ENCODE measurements at places on chromosomes 1 and 21.

GRCh38 chr21:26708223-26708800 lies 135.2 kb upstream of the CYYR1 start:
- DNase-seq, result no peak

- DNase-seq, result no peak
These were observed 34.1 kb downstream of the OPTC start for GRCh38 chr1:203528063-203528462.

DNA sequence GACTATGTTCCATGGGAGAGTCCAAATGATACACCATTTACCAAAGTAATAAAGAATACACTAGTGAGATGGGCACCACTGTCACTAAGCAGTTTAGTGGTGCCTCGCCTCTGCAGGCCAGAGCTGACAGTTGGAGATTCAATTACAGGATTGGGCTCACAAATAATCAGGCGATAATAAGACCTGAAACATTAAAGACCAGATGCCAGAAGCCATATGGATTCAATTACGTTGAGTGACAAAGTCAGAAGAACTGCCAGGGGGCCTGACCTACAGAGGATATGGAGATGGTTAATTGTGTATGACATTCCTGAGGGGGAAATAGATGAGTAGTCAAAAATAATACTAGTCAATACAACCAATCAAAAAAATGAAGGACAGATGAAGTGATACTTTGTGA lies 65.2 kb upstream of the ST6GALNAC5 start:
- no peak for DNase-seq

- DNase-seq, result no peak
These were observed 52.4 kb downstream of the PDE9A start for GRCh38 chr21:42705746-42706374.

DNA sequence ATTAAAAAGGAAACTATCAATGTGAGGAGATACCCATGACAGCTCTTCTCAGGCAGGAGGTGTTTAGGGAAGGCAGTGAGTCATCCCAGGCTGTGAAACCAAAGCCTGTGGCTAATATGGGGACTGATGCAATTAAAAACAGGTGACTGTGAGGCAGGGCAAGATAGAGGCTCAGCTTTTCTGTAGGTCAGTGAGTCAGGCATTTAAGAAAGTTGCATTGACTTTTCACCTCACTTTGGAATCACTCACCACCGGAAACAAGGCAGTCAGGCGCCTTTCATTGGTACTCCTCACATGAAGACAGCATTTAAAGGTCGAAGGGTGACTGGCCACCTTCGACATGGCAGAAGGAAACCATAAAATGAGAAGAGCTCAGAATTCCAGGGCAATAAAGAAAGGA lies 54.5 kb downstream of the PAPPA2 start:
- DNase-seq, result no peak

- no peak for DNase-seq
These were observed 72.0 kb downstream of the GDAP2 start for GRCh38 chr1:117857418-117857817.

GRCh38 chr1:27438621-27439061 lies 46.2 kb downstream of the GPR3 start:
- no peak for DNase-seq

- DNase-seq, result no peak
These were observed 625.4 kb downstream of the PTPRC start for GRCh38 chr1:199264283-199264682.

GRCh38 chr1:150560011-150560438 lies 10.8 kb downstream of the ADAMTSL4 start:
- DNase-seq, result no peak

- DNase-seq, result no peak
These were observed 15.3 kb downstream of the DNAJC11 start for GRCh38 chr1:6686294-6686693.

GRCh38 chr1:65278376-65279069 lies 30.8 kb upstream of the DNAJC6 start:
- DNase-seq, result no peak

- DNase-seq, result no peak
These were observed at the start of gene KRTAP10-10 for GRCh38 chr21:44637018-44637850. TSS of gene KRTAP10-10 (plus strand) at chr21:44637356. CDS start at chr21:44637418, 62 bp downstream.

DNA sequence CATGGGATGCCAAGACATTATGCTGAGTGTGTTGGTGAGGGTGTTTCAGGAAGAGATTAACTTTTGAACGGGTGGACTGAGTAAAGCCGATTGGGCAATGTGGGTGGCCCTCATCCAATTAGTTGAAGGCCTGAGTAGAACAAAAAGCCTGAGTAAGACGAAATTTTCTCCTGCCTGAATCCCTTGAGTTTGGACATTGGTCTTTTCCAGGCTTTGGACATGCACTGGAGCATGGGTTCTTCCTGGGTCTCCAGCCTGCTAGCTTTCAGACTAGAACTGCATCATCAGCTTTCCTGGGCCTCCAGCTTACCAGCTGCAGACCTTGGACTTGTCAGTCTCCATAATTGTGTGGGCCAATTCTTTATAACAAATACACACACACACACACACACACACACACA lies 63.6 kb downstream of the NIBAN1 start:
- DNase-seq, result no peak

- DNase-seq, result no peak
These were observed 1.2 kb upstream of the VWA1 start for GRCh38 chr1:1434131-1434823.

DNA sequence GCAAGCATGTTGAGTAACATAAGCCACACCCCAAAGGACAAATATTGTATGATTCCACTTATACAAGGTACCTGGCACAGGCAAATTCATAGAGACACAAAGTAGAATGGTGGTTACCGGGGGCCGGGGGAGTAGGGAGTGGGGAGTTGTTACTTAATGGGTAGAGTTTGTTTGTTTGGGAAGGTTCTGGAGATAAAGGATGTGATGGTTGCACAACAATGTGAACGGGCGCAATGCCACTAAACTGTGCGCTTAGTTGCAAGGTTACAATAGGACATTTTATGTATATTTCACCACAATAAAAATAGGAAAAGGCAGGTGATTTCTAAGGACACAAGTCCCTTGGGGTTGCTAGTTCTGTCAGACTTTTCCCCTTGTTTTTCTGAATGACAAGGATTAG lies 516.6 kb downstream of the KIF26B start:
- no peak for DNase-seq

- DNase-seq, result peak; percentile 52
These were observed 594 bp downstream of the HDGF start for GRCh38 chr1:156750711-156751450.

GRCh38 chr1:210681158-210681557 lies 352.5 kb downstream of the HHAT start:
- DNase-seq, result no peak

- DNase-seq, result no peak
These were observed 52.2 kb downstream of the ACP6 start for GRCh38 chr1:147618077-147618569.

DNA sequence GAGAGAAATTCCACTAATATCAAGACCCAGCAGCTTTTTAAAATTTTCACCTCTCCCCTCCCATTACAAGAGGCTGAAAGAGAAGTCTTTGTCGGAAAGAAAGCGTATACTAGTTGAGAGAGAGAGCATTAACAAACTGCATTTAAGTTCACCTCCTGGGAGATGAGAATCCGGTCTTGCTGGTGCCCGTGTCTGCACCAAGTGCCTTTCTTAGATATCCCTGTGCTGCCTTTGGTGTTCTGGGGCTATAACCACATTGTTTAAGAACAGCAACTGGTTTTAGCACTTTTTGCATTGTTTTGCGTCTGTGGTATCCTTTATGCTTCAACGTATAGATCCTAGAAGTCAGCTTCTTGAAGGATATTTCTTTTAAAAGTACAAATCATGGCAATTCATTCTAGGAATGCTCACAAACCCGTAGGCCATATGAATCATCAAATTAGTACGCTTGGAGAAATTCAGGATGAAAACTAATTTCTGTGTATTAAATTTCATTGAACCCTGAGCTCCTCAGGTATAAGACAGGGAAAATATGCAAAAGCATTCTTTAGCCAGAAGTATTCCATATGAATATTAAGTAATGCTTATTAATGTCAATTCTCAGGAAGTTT lies 3.4 kb upstream of the RPE65 start:
- DNase-seq, result no peak

GRCh38 chr1:203624341-203624712 lies 2.3 kb upstream of the ATP2B4 start:
- no peak for DNase-seq

DNA sequence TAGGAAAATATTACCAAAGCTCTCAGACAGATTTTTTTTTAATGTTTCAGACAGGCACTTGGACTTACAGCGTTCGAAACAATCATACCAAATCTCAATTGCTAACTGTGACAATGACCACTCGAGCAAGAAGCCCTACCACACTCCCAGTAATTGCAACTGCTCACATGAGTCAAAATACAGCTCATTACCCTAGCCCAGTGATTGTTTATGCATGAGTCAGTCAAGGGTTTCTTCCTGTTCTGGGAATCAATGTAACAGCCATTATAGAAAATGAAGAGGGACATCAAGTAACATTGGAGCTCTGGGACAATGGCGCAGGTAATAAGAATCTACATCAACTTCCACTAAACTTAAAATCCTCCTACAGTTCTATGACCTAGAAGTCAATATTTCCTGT lies 56.1 kb upstream of the SH3GLB1 start:
- no peak for DNase-seq

DNA sequence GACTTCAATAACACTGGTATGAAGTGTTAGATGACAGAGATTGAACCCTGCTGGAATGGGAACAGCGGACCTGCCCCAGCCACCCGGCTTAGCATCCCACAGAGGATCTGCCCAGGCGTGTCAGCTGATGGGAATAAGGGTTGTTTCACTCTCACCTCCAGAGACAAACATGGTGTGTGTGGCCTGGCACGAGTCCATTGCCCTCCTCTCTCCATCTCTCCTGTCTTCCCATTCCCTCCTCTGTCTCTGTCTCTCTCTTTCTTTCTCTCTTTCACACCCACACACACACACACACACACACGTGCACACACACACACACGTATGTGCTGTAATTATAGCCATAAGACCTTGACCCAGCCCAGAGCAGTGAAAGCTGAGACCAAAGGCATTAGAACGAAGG lies 200.2 kb downstream of the HIVEP3 start:
- DNase-seq, result no peak

DNA sequence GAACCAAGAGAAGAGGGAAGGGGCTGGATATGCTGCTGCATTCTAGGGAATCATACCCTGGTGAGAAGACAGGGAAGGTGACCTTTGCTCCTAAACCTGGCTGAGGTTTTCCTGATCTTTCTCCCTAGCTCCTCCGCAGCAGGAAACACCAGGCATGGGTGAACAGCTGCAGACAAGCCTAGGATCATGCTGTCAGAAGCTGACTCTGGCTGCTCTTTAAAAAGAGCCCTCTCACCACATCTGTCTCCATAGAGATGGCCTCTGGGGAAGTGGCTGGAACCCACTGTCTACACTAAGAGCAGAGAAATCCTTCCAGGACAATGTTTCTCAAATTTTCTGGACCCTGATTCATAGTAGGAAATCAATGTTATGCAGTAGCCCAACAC lies 57.6 kb downstream of the CD34 start:
- peak; percentile 10 for DNase-seq

DNA sequence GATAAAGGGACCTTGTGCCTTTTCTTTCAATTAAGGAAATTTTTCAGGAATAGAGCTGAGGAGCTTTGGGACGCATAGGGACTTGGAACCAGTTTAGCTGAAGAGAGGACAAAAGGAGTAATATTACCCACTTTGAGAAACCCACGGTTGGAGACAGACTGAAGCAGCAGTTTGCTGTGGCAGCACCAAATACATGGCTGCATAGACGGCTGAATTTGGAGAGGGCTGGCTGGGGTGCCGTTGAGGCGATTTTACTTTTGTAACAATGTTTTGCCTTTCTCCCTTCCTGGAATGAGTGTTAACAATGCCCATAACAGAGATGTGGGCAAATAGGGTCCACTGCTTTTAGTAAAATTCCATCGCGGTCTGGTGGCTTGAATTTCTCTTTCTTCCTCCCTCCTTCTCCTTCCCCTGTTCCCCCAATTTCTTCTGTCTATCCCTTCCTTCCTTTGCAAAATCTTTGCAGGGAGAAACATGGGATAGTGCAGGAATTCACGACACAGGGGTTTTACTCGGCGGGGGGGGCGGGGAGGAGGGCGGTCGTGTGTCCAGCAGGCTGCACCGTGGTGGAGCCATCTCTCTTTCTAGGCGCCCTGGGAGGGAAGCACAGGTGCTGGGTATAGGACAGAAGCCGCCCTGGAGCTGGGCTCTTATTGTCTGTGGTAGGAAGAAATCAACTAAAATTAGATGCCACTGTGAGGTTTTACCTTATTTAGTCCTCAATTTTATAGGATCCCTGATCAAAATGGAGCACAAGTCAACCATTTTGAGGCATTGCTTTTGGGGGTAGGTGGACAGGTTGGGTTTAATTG lies 6.8 kb downstream of the LHX4 start:
- DNase-seq, result no peak

DNA sequence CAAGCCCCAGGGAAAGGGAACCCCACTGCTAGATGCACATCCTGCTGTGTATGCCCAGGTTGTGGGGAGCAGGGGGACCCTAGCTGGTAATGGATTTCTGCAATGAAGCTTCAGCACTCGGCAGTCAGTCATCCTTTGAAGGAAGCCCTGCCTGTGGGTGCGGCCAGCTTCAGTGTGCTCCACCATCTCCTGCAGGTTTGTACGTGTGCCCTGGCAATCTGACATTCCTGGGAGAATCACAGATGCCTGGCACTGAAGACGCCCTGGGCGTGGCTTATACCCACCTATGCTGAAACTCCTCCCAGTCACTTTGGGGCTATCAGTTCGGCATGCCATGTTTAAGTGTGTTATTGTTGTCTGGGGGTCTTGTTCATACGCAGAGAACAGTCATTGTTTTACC lies 6.8 kb downstream of the SPRR5 start:
- DNase-seq, result no peak

DNA sequence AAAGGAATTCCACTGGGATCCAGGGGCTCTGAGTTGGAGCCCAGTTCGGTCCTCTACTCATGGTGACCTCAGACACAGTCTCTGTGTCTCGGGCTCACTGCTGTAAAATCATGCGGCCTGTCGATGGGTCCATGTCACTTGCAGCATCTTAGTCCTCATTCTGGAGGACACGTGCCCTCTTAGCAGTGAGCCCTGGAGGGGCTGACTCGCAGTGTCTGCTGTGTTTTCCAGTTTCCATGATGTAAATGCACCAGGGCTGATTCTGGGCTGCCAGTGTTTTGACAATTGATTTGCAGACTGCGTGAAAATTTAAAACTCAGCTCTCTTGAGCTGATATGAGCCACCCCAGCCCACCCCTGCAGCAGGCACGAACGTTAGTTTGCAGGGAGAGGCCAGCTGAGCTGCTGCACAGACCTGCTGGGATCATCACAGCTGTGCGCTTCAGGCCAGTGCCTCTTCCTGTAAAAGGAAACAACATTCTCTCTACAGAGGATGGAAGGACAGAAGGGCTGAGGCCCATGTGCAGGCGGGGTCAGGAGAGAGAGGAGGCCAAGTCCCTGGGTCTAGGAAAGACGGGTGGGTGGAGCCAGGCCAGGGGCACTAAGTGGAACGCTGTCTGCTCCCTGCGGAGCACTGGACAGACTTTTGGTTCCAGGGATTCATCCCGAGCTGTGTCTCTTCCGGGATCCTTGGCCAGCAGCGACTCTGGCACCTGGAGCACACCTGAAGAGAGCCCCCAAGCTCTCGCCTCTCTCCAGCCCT lies 42.6 kb downstream of the RSPH1 start:
- peak; percentile 29 for DNase-seq

All from hindlimb muscle (tissue), 1 donor.